Stimulated activated CD8-positive, alpha-beta memory T cell treated with anti-CD3 and anti-CD28 coated beads, Interleukin-12 subunit alpha, Interleukin-12 subunit beta, amount 100 ng/mL, for 4 hours (primary cell): ENCODE measurements at places on chromosomes 4 and X.

DNA sequence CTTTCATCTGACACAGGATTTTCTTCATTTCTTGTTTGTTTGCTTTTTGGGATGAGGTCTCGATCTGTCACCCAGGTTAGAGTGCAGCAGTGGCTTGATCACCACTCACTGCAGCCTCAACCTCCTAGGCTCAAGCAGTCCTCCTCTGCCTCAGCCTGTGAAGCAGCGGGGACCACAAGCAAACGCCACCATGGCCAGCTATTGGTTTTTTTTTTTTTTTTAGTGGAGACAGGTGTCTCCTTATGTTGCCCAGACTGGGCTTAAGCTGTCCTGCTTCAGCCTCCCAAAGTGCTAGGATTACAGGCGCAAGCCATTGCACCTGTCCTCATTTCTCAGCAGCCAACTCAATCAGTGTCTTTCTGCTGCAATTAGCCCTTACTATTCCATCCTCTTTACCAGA lies 10.3 kb downstream of the SPRY1 start:
- DNase-seq = no peak

DNA sequence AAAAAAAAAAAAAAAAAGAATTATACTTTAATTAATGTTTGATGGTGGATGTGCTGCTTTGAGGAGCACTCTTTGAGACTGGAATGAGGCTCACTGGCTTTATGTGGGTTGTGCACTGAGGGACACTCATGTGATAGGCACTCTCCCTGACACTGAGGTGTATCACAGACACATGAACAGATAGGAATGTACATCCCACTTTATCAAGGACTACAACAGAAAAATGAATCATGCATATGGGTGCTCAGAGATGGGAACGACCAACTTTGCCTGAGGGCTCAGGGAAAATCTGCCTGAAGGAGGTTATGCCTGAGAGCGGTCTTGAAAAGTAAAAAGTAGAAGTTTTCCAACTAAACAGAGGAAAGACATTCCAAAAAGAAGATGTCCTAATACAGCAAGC lies 97.7 kb upstream of the RBPJ start:
- DNase-seq = no peak

DNA sequence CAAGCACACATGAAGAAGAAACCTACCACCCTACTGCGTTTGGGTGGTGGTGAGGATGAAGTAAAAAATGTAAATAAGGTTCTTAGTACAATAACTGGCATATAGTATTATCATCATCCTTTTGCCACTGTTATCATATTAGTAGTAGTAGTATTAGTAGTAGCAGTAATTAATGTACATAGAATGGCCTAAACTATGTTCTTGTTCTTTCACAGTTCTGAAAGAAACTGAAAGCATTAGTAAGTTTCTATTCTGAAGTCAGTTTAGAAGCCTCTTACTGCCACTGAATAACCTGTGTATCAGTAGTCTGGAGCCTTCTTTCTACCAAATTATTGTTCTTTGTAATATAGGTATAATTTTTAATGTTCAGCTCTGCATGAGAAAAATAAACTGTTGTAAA lies 21.0 kb downstream of the COL4A6 start:
- no peak for DNase-seq

- no peak for DNase-seq
These were observed 3.4 kb downstream of the SORCS2 start for GRCh38 chr4:7195546-7196287.
